ENCODE measurements at places on chromosomes 7 and 10.

GRCh38 chr7:40057292-40057691, 77.1 kb downstream of the MPLKIP start:
- DNase-seq = no peak

DNA sequence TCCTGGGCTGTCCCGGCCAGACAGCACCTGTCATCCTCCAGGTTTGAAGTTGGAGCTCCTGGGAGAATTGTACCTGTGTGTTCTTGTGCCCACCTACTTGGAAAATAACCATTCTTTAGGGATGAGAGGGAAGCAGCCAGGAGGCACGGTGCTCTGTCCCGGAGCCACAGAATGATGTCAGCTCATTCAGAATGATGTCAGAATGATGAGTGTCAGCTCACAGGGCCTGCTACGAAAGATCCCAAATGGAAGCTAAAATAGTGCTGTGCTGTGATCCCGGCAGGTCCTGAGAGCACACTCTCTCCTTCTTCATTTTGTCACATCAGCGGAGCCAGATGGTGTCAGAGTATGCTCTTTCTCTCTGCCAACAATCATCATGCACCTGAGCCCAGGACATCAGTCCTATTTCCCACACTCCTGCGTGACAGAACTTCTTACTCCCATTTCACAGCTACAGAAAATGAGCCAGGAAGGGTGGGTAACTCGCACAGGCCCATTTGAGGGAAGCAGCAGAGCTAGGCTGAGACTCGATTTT, 8.3 kb downstream of the ABCA13 start:
- DNase-seq = no peak

DNA sequence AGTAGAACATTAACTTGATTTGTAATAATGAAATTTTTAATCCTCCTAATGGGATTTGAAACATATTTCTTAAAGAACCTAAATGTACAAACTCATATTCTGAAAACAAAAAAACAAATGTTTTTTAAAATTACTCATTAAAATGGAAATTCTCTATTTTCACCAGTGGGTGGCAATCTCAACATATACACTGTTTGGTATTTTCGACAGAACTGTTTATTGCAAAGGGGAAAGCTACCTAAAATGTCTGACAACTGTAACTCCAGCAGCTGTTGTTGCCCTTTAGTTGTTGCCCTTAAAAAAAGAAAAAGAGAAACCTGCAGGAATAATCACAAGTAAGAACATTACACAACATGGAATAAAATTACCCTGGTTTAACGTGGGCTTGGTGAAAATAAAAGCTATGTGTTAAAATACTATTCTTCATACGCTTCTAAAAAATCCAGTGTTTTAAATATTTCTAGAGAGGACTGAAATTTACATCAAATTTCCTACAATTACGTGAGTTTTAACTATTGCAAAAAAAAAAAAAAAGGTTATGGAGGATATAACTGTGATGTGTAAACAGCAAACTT, 54.5 kb downstream of the COL1A2 start:
- no peak for DNase-seq

DNA sequence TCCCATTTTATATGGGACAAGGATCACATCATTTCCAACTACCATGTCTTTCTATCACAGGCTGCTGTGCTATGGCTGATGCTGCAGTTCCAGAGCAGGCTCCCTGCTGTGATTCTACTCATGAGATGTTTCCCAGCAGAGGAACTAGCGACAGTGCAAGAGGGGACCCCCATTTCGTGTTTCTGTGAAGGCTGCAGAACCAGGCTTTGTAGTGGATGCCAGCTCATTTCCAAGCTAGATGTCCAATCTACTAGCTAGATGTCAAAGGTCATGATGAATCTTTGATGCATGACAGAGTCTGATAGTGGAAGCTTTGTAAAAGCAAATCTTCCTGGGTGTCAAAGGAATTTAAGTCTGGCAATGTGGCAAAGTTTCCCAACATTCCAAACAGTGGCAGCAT, 21.2 kb upstream of the MYO3A start:
- no peak for DNase-seq

DNA sequence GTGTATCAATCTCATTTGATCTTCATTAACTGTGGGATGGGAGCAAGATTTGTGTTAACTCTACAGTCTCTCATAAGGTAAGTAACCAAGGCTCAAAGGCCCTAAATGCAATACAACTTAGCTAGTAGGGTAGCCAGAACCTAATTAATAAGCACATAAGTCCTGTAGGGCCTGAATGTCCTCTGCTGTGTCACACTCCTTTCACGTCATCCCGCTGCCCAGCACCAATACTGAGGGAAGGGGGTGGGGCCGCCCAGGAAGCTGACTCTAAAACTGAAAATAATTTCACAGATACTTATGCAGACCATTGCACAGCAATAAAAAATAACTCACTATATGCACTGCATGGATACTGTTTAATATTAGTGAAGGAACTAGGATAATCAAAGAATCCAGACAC, 13.7 kb downstream of the CCDC6 start:
- DNase-seq = no peak

DNA sequence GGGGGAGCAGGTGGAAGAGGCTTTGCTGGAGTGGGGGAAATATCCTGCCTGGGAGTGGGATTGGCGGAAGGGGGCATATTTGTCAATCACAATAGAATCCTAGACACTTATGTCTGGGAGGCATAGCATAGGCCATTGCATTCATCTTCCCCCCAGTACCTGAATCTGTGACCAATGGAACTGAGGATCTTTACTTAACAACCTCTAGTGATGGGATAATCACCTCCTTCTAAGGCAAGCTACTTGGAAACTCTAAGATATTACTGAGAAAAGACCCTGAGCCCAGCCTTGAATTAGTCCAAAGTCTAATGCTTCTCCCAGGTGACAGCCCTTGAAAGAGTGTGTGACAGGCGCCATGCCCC, 90.7 kb downstream of the NPSR1 start:
- no peak for DNase-seq

GRCh38 chr10:101485681-101486554, 102.1 kb downstream of the POLL start:
- peak; percentile 29 for DNase-seq

DNA sequence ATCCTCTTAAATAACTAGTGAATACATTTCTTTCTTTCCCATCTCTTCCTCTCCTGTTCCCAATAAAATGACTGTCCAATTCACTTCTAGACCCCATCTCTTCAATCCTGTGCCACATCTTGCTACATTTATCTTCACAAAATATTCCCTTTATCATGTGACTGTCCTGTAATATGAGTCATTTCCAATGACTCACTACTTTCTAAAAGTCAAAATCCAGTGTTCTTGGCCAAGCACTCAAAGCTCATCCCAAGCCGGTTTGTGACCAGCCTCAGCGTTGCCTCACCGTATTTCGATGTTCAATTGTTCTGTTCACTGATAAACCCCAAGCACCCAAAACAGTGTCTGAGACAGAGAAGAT, 104.7 kb downstream of the PARD3 start:
- no peak for DNase-seq

GRCh38 chr7:140061607-140061930, 1.2 kb downstream of the PARP12 start:
- no peak for DNase-seq

- DNase-seq = no peak
These were observed 283.8 kb upstream of the PLXDC2 start for GRCh38 chr10:19532411-19532810.

GRCh38 chr7:26428571-26428970, 136.9 kb downstream of the SNX10 start:
- DNase-seq = no peak

DNA sequence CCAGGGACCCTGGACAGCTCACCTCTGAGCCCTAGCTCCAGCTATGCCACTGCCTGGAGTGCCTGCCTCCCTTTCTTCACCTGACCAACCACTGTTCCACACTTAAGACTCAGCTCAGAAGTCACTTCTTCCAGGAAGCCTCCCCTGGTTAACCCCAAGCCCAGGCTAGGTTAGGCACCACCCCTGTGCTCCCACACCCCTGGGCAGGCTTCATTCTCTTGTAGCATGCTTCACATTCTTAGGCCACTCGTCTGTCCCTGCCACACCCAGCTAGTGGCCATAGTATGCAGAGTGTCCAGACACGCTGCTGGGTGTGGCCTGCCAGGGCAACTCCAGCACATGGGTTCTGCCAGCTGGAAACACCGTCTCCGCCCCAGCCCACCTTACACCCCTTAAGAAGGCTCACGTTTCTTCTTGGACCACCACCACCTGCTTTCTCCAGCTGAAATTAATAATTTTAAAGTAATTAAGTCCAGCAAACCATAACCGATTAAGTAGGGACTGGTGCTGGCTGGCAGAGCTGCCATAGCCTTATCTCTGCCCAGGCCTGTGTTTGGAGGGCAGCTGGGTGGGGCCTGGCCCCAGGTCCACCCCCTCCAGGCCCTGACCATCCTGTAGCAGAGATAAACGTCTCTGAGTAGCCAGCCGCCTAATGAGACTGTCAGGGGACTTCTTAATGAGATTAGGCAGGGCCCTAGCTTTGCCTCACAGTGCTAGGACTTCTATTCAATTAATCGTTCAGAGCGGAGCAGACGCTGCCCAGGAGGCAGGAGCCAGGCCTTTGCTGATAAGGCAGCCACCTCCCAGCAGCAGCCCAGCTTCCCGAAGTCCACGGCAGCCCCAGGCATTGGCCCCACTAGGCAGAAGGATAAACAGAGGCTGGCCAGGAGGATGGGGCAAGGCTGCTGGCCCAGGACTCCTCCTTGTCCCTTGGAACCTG, 20.5 kb downstream of the GRID1 start:
- peak; percentile 28 for DNase-seq

GRCh38 chr10:78405231-78405630, 371.6 kb downstream of the RPS24 start:
- no peak for DNase-seq

GRCh38 chr10:117830787-117831212, 215.9 kb downstream of the RAB11FIP2 start:
- DNase-seq = no peak

GRCh38 chr7:102024005-102024768, 206.8 kb downstream of the CUX1 start:
- DNase-seq = no peak

DNA sequence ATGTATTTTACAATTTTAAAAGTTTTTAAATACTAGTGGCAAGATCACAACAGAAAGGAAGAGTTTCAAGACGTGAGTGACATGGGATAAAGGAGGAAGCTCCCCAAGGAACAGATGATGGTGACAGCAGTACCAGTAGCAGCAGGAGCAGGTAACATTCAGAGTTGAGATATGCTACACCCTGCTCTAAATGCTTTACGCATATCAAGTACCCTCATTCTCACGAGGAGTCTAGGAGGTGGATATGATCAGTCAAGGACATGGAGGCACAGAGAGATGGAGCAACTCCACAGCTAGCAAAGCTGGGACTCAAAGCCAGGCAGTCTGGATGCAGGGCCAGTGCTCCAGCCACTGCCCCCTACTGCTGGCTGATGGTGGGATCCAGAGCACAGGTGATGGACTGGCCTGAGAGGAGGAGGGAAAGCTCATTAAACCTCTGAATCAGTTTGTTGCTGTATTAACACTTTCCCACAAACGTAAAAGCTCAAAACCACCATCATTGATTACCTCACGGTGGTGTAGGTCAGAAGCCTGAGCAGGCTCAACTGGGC, 17.5 kb downstream of the RP9 start:
- DNase-seq = no peak

DNA sequence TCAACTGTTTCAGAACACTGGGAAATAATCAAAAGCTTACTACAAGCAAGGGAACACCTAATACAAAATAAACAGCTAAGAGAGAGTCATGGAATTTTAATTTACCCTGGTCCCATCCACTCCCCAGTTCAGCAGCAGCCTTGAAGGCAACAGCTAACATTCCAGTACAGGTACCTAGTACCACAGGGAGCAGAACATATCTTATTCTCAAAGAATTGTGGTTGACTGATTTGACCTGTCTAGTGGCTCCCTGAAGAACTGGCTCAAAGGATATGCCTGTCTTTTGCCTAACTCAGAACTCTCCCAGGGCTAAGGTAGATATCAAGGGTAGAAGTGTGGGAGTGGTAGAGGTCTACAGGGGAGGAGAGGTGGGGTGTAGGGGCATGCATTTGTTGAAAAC, 32.3 kb downstream of the SMURF1 start:
- DNase-seq = no peak

DNA sequence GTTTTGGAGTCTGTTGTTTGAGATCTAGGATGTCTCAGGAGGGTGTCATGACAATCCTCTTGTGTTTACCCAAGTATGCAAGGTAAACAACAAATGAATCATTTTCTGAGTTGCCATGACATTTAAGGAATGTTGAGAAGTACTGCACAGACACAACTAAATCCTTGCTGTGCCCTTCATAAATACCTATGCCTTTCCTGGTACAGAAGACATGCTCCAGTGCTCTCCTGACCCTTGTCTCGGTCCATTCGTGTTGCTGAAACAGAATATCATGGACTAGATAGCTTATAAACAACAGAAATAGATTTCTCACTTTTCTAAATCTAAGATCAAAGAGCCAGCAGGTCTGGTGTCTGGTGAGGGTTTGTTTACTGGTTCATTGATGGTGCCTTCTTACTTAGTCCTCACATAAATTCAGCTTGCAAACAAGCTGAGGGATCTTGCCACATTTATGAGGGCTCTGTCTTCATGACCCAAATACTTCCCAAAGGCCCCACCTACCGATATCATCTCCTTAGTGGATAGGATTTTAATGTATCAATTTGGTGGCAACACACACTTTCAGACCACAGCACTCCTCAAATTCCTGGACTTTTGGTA, 341.8 kb upstream of the SEMA3A start:
- DNase-seq = no peak

- DNase-seq = peak; percentile 73
These were observed 112.5 kb upstream of the RHEB start for GRCh38 chr7:151631953-151632749.

DNA sequence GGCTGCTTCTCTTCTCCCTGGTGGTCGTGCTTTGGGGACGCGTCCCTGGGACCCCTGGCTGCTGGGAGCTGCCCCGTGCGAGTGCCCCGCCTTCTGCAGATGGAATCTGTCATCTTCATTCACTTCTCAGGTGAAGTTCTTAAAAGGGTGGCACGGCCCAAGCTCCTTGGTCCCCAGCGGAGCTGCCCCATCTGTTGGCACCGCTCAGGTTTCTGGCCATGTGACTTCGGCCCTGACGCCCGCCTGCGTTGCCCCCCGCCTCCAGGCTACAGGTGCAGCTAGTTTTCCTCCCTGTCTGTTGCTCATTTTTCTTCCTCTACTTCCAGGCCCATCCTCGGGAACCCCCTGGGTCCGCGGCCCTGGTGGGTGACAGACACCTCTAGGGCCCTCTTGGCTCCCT, 6.8 kb upstream of the NKX6-2 start:
- no peak for DNase-seq

DNA sequence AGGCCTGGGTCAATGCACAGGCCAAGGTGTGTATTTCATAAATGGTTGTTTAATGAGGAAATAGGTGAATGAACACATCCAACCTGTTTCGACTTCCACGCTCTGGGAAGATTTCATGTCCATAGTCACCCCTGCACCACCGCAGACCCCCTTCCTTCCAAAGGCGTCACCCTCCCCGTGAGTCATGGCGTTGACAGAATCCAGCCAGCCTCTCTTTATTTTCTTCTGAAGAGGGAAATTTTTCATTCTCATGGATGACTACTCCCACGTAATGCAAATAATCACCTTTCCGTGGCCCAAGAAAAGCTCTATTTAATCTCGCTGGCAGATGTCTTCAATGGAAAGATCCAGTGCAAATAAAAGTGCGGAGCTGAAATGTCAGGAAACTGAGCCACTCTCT, 75.3 kb upstream of the FOXK1 start:
- no peak for DNase-seq

- no peak for DNase-seq
These were observed 21.1 kb upstream of the AUTS2 start for GRCh38 chr7:69577221-69577620.

All from left hindlimb (tissue), 1 donor.